ENCODE measurements at places on chromosomes 13 and 19.

DNA sequence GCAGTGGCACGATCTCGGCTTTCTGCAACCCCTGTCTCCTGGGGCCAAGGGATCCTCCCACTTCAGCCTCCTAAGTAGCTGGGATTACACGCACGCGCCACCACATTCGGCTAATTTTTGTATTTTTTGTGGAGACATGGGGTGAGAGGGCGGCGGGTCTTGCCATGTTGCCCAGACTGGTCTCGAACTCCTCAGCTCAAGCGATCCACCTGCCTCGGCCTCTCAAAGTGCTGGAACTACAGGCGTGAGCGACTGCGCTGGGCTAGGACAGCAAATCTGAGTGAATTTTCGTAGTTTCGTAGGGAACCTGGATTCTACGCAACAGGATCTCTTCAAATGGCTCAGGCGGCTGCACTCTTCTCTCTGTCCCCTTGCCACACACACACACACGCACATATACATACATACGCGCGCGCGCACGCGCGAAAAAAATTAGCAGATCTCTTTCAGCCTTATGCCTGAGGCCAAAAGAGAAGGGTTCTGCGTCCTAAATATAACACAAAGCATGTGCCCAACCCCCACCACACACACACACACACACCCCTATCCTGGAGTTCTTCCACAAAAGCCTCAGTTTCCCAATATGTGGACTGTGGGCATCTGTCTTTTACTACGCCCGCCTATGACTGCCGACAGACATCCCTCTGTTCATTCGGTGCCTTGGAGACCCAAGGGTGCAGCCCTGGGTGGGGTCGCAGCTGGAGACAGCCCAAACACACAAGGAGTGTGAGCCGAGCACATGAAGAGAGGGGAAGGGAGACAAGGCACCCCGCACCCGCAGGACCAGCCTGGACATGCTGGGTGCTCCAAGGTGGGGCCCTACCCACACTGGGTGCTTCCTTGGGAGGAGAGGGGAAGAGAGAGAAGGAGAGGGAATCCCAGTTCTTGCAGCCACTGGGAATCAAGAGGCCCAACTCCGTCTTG lies 616 bp downstream of the PINLYP start:
- no peaks in the 10 kb centered on the region for H3K27me3 ChIP-seq
- DNase-seq = no peak
- peak overlapping the region; percentile 54 for H3K27ac ChIP-seq

GRCh38 chr13:48402325-48402932 lies 10.5 kb downstream of the LPAR6 start:
- H3K27ac ChIP-seq = no peak overlapping the region
- no peak overlapping the region for H3K4me3 ChIP-seq
- no peak for DNase-seq
- no peaks in the 10 kb centered on the region for H3K27me3 ChIP-seq
- peaks cover 10% of the 10 kb centered on the region for H3K4me1 ChIP-seq
- H3K36me3 ChIP-seq = no peaks in the 10 kb centered on the region

DNA sequence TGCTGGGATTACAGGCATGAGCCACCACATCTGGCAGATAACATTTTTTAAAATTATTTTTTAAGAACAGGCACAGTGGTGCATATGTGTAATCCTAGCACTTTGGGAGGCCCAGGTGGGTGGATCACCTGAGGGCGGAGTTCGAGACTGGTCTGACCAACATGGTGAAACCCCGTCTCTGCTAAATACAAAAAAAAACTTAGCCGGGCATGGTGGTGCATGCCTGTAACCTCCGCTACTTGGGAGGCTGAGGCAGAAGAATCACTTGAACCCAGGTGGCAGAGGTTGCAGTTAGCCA lies 631 bp upstream of the PALM3 start:
- DNase-seq = no peak
- H3K4me3 ChIP-seq = no peak overlapping the region
- no peak overlapping the region for H3K27ac ChIP-seq
- H3K27me3 ChIP-seq = peaks cover 21% of the 10 kb centered on the region

DNA sequence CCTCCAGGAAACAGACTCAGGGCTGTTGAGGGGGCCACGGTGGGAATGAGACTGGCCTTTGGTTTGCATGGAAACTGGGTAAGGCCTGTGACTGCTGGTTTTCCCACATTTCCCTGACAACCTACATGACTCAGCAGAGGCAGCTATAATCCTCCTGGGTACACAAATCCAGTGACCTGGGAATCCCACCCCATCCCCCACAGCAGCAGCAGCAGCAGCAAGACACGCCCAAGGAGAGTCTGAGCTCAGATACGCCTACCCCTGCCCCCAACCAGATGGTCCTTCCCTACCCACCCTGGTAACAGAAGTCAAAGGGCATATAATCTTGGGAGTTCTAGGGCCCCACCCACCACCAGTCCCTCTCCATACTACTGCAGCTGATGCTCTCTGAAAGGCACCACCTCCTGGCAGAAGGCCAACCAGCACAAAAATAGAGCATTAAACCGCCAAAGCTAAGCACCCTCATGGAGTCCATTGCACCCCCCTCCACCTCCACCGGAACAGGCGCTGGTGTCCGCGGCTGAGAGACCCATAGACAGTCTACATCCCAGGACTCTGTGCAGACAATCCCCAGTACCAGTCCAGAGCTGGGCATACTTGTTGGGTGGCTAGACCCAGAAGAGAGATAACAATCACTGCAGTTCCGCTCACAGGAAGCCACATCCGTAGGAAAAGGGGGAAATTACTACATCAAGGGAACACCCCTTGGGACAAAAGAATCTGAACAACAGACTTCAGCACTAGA lies 237.2 kb upstream of the SPRY2 start:
- no peak overlapping the region for H3K4me3 ChIP-seq
- H3K27me3 ChIP-seq = no peaks in the 10 kb centered on the region
- no peaks in the 10 kb centered on the region for H3K4me1 ChIP-seq
- no peaks in the 10 kb centered on the region for H3K36me3 ChIP-seq

GRCh38 chr13:75250526-75251178 lies 231.3 kb downstream of the TBC1D4 start:
- H3K4me3 ChIP-seq = no peak overlapping the region
- H3K4me1 ChIP-seq = peaks cover 6% of the 10 kb centered on the region
- H3K27me3 ChIP-seq = no peaks in the 10 kb centered on the region
- peak; percentile 82 for DNase-seq
- peak overlapping the region; percentile 51 for H3K27ac ChIP-seq
- H3K36me3 ChIP-seq = no peaks in the 10 kb centered on the region

- no peaks in the 10 kb centered on the region for H3K4me1 ChIP-seq
- no peaks in the 10 kb centered on the region for H3K36me3 ChIP-seq
- DNase-seq = no peak
- no peak overlapping the region for H3K27ac ChIP-seq
These were observed 279 bp downstream of the DMRTC2 start for GRCh38 chr19:41845051-41845590.

GRCh38 chr13:35964011-35964862 lies 166.9 kb downstream of the DCLK1 start:
- no peak overlapping the region for H3K27ac ChIP-seq
- peaks cover 8% of the 10 kb centered on the region for H3K4me1 ChIP-seq
- H3K27me3 ChIP-seq = no peaks in the 10 kb centered on the region
- no peak overlapping the region for H3K4me3 ChIP-seq
- H3K36me3 ChIP-seq = no peaks in the 10 kb centered on the region

- H3K4me1 ChIP-seq = peaks cover 13% of the 10 kb centered on the region
- H3K36me3 ChIP-seq = peaks cover 7% of the 10 kb centered on the region
- H3K4me3 ChIP-seq = peak overlapping the region; percentile 82
- no peaks in the 10 kb centered on the region for H3K27me3 ChIP-seq
- peak overlapping the region; percentile 92 for H3K27ac ChIP-seq
These were observed 1.4 kb downstream of the PSMD8 start for GRCh38 chr19:38375748-38376147.
